ENCODE measurements at places on chromosomes 2 and 18.
A peak's percentile ranks its signal among the peaks of the same experiment; 100 is the strongest.

- DNase-seq = no peak
Observed at GRCh38 chr2:8260213-8260612, 421.6 kb upstream of the ID2 start.

GRCh38 chr2:32874931-32875330 lies 71.8 kb upstream of the LTBP1 start:
- no peak for DNase-seq

DNA sequence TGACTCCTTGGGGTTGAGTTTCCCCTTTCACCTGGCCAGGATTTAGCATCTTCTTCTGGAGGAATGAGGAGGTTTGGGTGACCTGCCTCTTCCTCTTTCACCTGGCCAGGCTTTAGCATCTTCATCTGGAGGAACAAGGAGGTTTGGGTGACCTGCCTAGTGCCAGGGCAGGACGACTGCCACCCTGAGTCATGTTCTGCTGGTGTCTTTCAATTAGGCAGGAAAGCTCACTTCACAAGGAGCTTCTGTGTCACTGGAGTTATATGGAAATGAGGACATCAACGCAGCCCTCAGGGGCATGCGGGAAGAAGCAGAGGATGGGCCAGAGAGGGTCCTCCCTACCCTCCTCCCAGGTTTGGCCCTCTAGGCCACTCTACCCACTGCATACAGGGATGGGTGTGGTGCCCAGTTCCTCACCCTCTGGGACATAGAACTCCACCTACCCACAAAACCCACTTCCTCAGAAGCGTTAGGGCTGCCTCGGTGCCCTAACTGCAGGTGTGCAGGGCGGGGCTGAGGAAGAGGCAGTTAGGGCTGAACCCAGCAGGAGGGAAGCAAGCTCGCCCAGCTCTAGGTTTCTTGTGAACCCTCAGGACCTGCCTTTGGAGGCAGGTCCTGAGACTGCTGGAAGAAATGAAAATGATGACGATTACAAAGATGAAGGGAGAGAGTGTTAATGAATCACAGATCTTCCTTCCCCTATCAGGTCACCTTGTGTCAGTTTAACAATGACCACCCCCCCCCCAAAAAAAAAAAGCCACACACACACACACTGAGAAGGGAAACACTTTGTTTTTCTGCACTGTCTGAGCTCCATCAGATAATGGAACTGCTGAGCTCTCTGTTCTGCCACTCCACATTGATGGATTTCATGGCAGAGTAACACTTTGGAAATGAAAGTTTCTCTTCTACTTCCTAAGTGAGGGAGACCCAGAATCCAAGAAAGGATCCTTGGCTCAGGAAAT lies 71.0 kb downstream of the ARL4C start:
- peak; percentile 93 for DNase-seq

- DNase-seq = no peak
Observed at GRCh38 chr2:27255660-27256059, 7.2 kb downstream of the SLC30A3 start.
